ENCODE measurements at places on chromosomes 3 and 15.

- no peak for DNase-seq
These were observed 16.0 kb downstream of the SEC61A1 start for GRCh38 chr3:128068156-128068620.

DNA sequence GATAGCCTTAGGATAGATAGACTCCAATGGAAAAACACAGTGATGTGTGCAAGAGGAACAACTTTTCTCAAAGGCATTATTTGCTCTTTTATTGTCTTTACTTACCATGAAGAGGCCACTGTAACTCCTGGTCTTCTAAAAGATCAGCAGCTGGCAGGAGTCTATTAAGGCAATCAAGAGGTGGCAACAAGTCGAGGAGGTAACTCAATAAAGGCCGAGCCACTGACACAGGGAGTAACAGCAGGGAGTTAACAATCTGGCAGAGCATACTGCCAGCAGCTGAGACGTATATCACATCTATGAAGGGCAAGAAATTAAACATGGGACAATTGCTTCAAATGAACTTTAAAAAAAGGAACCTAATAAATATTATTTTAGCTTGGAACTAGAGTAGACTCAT is 106.2 kb downstream of the HERC1 start:
- no peak for DNase-seq

DNA sequence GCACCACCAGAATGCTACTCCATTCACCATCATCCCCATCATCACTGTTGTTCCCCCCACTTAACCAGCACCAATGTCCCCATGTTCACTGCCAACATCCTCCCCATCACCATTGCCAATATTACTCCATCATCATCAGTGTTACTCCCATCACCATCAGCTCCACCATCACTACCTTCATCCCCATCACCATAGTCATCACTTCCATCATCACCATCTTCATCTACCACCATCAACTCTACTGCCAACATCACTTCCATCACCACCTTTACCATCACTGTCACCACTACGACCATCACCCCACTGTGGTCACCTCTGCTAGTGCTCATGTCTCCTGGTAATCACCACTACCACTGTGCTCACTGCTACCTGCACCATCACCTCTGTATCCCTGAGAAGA is 47.2 kb upstream of the TMEM115 start:
- no peak for DNase-seq

DNA sequence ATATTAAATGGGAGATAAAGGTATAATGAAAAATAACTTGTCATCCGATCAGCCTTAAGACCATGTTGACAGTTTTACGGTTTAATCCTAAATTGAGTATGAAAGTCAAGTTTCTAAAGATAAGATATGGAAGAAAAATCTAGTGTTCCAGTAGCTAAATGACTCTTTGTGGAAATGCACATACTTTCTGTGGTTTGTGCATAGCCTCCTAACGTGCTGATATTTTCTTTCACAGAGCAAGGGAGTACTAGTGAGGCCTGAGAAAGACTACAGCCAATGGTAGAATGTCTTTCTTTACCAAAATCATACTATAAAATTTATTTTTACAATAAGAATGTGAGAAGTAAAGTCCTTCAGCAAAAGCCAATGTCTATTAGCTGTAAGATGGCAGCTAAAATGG is 430.6 kb upstream of the RGMA start:
- DNase-seq = no peak

- no peak for DNase-seq
These were observed 580.4 kb upstream of the TBL1XR1 start for GRCh38 chr3:177777699-177778098.
